ENCODE measurements at places on chromosomes 11 and 22.

GRCh38 chr11:81772166-81772565, 961.5 kb downstream of the FAM181B start:
- peak; percentile 29 for DNase-seq

- DNase-seq: no peak
Observed at GRCh38 chr11:74417379-74417804, 19.2 kb upstream of the PGM2L1 start.

DNA sequence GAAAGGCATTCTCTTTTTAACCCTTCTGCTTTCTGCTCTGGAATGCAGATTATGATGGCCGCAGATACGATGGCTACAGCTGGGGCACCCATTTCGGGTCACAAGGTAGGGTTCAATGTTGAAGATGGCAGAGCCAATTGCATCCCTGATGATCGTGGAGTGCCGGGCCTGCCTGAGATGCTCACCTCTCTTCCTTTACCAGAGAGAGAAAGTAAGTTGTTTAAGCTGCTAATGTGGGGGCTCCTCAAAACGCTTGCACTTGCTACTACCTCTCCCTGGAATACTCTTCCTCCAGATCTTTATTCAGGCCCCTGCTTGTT, 50.8 kb upstream of the PRDM11 start:
- no peak for DNase-seq

- peak; percentile 49 for DNase-seq
Observed at GRCh38 chr11:63871962-63872799, 33.3 kb downstream of the MARK2 start.

GRCh38 chr11:124917115-124917637, 1.9 kb upstream of the HEPN1 start:
- peak; percentile 40 for DNase-seq

Measured in NCI-H1694 (cell line).